Fibroblast of skin of right biceps (primary cell): ENCODE measurements at places on chromosomes 4 and X.

GRCh38 chr4:157128395-157128794 is 52.4 kb downstream of the GLRB start:
- DNase-seq: peak; percentile 55

DNA sequence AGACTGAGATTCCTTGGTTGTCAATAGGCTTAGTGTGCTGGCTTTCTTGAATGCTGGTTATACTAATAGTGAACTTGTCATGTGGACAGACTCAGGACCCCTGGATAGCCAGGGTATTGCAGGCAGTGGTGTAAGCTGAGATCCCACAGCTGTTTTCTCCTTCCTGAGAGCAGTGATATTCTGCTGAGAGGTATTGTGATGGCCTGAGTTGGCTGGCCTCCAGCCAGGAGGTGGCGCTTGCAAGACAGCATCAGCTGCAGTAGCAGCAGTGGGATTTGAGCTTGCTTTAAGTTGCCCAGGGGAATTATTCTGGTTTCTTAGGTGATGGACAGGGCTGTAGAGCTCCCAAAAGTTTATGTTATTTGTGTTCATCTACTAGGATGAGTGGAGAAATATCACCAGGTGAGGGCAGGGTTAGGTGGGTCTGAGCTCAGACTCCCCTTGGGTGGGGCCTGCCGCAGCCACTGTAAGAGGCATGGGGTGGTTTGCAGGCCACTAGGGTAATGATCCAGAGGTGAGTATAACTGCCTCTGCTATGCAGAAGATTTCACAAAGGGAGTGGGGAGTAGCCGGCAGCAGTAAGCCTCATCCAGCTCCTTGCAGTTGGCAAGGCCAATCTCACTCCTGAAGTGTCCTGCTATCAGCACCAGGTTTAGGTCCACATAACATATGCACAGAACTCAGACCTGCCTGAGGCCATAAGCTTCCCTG is 66.2 kb downstream of the IL15 start:
- peak; percentile 8 for DNase-seq

DNA sequence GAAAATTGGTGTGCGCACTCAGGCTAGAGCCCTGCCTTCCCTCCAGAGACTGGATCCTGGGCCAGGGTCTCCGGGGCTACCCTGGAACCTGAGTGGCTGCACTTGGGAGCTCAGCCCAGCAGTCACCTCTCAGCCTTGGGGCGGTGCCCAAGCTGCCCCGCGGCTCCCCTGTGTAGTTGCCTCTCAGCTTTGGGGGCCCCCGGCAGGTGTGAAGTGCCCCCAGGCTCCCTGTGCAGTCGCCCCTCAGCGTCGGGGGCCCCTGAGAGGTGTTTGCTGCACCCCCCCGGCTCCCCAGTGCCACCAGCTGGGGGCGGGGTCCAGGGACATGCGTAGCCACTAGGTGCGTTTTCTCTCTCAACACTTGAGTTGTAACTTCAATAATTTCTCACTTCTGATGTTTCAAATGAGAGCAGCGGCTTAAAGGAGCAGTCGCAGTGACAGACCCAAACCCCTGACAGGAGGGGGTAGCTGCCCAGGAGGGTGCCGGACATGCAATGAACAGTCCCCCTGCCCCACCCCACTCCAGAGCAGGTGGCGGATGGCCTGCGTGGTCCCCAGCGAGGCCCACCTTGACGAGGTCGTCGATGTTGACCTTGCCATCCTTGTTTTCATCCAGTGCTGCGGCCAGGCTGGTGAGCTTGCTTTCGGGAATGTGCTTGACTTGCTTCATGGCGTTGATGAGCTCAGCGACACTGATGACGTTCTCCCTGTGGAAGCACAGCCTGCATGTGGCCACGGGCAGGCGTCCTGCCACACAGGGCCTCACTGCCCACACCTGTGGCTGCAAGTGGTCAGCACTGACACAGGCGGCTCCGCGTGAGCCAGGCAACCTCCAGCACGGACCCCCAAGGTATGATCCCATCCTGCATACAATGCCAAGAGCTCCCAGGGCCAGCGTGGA is 22.3 kb downstream of the FGFR3 start:
- DNase-seq: no peak

- peak; percentile 65 for DNase-seq
These were observed 100.2 kb downstream of the PDLIM5 start for GRCh38 chr4:94551643-94552564.

GRCh38 chr4:150325872-150326271 is 247.6 kb downstream of the DCLK2 start:
- DNase-seq: no peak

GRCh38 chrX:54397113-54397512 is 39.3 kb upstream of the WNK3 start:
- no peak for DNase-seq

GRCh38 chr4:155305619-155306018 is 71.1 kb downstream of the MAP9 start:
- DNase-seq: no peak

- no peak for DNase-seq
These were observed 330.9 kb downstream of the SPOCK3 start for GRCh38 chr4:166903408-166903807.

- peak; percentile 68 for DNase-seq
These were observed 7.2 kb downstream of the RAB28 start for GRCh38 chr4:13476915-13477314.

GRCh38 chrX:3191796-3192195 is 150.5 kb downstream of the ARSF start:
- peak; percentile 49 for DNase-seq

DNA sequence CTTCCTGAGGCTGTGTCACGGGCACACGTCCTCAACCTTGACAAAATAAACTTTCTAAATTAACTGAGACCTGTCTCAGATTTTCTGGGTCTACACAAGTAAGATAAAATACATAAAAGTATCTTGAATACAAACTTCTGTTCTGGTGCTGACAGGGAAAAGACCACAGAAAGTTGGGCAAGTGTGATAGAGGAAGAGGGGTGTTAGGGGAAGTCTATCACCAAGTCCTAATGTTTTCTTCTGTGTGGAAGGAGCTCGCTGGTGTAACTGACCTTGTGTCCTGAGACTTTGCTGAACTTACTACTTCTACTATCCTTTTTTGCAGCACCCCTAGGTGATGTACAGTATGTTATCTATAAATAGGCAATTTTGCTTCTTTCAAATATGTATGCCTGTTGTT is 97.0 kb upstream of the STIM2 start:
- no peak for DNase-seq

DNA sequence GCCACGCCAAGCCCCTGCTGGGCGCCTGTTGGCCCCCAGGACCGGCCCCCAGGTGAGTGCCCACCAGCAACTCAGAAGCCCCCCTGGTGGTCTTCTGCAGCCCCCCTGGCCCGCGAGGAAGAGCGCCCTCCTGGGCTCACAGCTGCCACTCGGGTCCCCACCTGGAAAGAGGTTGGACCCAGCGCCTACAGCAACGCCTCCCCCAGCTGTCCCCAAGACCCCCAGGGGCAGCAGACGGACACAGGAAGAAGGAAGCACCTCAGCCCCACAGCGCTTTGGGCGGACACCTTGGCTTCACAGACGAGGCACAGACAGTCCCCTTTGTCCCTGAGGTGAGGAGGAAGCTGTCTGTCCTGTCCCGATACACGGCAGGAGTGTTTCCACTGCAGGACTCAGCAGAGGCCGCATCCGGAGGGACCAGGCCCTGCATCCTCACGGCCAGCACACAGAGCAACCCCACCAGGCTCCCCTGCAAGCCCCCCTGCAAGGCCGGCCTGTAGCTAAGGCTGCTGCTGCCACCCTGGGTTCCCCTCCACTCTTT is 115.6 kb upstream of the NKX1-1 start:
- DNase-seq: no peak

DNA sequence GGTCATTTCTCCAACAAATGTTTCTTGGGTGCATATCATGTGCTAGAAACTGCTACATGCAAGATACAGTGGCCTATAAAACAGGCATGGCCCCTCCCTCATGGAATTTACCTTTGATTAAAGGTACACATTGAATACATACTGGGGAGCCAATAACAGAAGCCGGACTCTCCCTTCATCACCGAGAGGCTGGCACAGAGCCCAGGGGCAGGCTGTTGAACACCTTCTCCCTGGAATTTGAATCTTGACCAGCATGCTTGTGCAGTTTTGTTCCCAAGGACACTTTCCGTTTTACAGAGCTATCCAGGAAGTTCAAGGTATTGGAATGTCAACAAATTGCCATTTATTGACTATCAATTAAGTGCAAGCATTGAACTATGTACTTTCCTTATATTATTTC is 33.2 kb downstream of the PPARGC1A start:
- DNase-seq: no peak

DNA sequence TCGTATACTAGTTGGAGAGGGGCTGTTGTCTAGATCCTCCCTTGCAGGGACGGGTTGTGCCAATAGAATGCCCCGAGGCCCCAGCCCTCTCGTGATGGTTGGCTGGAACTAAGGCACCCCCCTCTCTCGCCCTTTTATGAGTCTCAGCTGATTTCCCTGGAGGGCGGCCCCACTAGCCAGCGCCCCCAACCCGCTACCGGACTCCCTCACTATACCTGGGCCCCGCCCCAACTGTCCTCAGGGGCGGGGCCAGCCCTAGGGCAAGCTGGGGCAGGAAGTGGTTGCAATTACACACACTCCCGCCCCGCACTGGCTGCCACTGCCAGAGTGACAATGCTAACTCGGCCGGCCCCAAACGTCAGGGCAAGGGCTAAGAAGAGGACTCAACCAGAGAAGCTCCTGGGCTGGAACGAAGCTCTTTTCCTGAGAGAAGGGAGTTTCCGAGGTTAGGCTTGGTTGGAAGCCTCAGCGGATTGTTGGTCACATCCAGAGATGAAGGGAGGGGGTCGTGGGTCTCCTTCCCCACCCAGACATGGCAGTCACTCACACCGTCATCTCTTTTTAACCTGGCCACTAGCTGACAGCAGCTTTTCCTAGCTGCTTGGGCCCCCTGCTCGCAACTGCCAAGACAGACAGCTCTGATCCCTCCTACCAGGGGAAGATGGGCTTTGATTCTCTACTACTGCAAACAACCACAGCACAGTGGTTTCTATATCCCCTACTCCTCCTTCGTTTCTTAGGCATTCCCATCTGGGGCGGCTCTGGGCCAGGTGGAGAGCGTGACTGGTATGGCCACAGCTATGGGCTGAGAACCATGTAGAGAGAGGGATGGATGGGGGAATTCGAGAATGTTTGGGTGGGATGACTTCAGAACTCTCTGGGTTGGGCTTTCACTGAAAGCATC is 21.0 kb upstream of the BCORL1 start:
- peak; percentile 24 for DNase-seq

DNA sequence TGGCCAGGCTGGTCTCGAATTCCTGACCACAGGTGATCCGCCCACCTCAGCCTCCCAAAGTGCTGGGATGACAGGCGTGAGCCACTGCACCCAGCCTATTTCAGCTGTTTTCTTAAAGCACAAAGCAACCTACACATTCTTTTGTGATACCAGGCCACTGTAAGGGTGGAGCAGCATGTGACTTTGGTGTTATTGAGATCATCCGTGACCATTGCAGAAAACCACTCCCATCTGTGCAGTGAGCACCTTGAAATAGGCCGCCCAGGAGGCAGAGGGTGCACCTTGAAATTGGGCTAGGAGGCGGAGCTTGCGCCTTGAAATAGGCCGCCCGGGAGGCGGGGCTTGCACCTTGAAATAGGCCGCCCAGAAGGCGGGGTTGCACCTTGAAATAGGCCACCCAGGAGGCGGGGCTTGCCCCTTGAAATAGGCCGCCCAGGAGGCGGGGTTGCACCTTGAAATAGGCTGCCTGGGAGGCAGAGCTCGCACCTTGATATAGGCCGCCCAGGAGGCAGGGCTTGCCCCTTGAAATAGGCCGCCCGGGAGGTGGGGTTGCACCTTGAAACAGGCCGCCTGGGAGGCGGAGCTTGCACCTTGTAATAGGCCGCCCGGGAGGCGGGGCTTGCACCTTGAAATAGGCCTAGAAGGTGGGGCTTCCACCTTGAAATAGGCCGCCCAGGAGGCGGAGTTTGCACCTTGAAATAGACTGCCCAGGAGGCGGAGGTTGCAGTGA is 9.0 kb upstream of the SLC25A6 start:
- no peak for DNase-seq

DNA sequence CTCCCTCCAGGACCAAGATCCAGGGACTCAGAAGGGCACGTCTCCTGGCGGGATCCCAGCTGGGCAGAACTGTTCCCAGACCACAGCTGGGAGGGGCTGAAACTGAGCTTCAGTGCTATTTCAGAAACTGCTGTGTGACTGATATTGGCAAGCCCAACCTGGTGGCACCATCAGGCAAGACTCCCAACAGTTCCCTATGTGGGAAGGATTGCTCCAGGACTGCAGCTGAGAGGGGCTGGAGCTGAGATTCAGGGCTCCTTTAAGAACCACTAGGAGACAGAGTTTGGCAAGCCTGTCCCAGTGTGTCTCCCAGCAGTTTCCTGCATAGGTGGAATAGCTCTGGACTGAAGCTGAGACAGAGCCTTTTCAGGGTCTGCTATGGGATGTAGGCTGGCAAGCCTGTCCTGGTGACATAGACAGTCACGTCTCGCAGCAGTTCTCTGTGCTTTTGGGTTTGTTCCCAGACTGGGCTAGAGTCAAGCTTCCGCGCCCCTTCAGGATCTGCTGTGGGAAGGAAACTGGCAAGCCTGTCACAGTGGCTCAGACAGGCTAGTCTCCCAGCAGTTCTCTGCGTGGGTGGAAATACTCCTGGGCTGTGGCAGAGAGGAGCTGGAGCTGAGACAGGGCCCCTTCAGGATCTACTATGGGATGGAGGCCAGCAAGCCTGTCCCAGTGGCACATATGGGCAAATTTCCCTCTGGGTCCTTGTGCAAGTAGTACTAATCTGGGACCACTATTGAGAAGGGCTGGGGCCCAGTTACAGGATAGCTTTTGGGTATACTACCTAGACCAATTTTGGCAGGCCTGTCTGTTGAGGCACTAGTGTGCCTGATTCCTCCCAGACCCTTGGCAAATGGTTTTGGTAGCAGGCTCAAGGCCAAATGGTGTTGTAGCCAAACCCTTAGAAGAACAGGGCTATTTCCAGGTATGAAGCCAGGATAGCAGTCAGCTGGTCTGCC is 20.2 kb upstream of the MED14 start:
- DNase-seq: peak; percentile 4

DNA sequence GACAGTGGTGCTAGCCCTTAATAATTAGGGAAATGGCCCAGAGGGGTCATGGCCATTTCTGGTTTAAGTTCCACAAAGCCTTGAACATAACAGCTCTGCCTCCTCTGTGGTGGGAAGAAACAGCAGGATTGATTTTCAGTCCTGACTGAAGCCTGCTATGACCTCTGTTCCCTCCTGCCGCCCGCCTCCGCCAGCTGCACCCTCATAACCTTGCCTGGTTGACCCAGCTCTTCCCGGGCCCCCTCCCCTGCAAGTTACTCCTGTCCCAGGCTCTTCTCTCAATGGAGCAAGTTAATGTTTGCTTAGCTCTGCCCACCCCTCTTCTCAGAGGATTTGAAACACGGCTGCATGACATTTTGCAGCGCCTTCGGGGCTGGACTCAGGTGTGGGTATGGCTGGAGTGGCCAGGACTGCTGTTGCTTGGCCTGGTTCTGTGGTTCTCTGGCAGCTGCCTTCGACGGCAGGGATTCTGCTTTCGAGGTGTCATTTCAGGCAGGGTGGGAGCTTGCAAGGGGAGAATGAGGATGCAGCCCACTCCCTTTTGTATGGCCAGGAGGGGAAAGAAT is 27.3 kb downstream of the BCORL1 start:
- DNase-seq: no peak
